ENCODE measurements at places on chromosomes 12 and 14.

DNA sequence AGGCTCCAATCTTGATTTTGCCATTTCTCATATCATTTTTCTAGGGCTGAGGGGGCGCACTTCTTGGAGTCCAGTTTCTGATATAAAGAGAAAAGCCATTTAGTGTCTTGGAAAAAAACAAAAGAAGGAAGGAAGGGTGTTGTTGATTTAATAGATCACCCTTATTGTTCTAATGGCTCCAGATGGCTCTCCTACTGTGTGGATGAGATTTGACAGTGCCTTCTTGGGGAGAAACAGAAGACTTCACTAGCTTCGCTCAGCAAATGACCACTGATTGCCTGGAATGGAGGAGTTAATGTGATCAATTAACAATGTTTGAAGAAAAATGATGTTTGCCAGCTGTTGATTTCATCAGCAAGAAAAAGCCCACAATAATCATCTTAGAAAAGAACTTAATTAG is 216.2 kb downstream of the APAF1 start:
- no peak for DNase-seq

DNA sequence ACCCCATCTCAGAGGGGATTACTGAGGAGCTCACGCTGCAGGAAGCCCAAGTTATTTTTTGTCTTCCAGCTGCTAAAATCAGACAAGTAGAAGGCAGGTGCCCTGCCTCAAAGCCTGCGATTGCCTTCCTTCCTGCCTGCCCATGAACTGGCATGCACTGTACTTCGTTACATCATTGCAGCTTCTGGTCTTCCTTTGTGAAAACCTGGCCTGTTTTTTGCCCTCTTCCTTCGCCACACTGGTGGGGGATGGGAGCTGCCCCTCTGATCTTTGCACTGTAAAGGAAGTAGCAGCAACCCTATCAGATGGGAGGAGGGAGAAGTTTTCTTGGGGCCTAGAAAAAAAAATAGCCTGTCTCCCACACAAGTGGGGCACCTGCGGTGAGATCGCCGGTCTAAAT is 1098.7 kb downstream of the BCL11B start:
- no peak for DNase-seq

DNA sequence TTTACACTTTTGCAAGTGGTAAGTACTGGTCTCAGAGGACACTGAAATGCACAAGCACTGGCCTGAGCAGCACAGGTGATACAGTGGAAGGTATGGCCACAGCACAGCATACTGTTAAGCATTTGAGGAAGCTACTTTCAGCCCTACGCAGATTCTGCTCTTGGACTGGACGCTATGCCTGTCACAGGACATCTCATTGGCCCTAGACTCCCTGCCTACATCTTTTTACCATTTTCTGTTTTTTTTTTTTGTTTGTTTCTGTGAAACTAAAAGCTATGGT is 144.2 kb upstream of the ABCD2 start:
- no peak for DNase-seq

DNA sequence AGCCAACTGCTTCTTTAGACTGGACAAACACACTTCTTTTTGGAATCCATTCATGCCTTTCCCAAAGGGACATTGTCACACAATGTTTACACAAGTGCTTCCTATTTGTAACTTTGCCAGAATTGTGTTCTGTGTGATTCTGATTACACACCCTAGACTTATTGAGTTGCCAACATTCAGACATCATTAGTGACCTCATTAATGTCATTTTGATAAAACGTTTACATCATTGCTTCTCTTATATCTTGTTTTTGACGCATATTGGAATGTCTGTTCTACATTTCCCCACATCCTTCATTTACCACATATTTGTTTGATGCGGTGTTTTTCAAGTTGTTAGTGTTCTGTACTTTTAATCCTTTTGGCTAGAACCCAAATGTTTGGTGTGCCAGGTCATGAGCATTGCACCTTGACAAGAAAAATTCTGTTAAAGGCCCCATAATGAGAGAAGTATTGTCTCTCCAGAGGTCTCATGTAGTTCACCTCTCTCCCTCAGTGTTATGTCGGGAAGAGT is 305.5 kb downstream of the AEBP2 start:
- DNase-seq = no peak

- no peak for DNase-seq
Measured at GRCh38 chr12:52539083-52539820, 13.7 kb downstream of the KRT71 start.

DNA sequence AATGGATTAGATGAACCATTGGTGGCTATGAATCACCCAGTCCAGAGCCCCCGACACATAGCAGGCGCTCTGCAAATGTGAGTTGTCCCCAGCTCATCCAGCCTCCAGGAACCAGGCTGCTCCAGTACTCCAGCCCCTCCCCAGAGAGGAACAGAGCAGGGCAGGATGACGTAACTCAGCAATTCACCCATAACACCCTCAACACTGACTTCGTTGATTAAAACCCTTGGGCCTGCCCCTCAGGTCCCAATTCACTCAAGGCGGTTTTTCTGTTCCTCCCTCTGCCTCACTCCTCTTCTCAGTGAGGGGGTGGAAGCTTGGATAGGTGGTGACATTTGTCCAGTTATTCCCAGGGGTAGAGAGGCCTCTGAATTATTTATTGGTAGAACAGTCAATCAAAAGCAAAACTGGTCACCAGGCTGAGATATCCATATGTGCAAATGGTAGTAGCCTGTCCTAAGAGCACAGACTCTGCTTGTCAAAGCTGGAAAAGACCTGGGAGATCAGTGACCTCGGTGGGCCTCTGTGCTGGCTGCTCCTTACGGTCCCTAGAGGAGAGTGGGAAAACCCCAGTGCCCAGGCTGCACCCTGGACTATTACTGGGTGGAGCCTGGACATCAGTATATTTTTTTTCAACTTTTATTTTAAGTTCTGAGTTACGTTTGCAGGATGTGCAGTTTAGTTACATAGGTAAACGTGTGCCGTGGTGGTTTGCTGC is 97.0 kb downstream of the CMKLR1 start:
- DNase-seq = no peak

GRCh38 chr12:9758119-9758518 is 2.6 kb downstream of the CD69 start:
- DNase-seq = no peak
